ENCODE measurements at places on chromosomes 2 and 18.

DNA sequence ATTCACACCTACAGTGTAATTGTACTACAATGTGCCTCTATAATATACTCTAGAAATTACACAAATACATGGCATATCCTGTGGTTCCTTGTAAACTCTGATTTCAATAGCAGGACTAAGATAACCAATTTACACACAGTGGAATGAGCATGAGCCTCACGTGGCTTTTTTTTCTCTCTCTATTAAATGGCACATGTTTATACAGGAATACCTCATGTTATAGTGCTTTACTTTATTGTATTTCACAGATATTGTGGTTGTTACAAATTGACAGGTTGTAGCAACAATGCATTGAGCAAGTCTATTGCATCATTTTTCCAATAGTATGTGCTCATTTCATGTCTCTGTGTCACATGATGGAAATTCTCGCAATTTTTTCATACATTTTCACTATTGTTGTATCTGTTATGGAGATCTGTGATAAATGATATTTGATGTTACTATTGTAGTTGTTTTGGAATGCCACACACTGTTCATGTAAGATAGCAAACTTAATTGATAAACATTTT, 260.0 kb downstream of the FSIP2 start:
- H3K4me1 ChIP-seq: no peaks in the 10 kb centered on the region
- H3K27ac ChIP-seq: no peak overlapping the region
- no peak for DNase-seq
- no peaks in the 10 kb centered on the region for H3K27me3 ChIP-seq

GRCh38 chr18:47404845-47405244, 153.4 kb upstream of the SKOR2 start:
- H3K4me3 ChIP-seq: no peak overlapping the region
- no peak for DNase-seq
- no peak overlapping the region for H3K27ac ChIP-seq

- no peaks in the 10 kb centered on the region for H3K4me1 ChIP-seq
- no peak overlapping the region for H3K27ac ChIP-seq
- H3K27me3 ChIP-seq: no peaks in the 10 kb centered on the region
- no peaks in the 10 kb centered on the region for H3K36me3 ChIP-seq
- no peak for DNase-seq
Observed at GRCh38 chr2:156687715-156688114, 251.5 kb downstream of the GPD2 start.

GRCh38 chr2:219495531-219496122, 3.1 kb upstream of the GMPPA start:
- peaks cover 21% of the 10 kb centered on the region for H3K4me1 ChIP-seq
- H3K4me3 ChIP-seq: no peak overlapping the region
- peaks cover 17% of the 10 kb centered on the region for H3K36me3 ChIP-seq
- no peak for DNase-seq
- H3K27me3 ChIP-seq: no peaks in the 10 kb centered on the region

DNA sequence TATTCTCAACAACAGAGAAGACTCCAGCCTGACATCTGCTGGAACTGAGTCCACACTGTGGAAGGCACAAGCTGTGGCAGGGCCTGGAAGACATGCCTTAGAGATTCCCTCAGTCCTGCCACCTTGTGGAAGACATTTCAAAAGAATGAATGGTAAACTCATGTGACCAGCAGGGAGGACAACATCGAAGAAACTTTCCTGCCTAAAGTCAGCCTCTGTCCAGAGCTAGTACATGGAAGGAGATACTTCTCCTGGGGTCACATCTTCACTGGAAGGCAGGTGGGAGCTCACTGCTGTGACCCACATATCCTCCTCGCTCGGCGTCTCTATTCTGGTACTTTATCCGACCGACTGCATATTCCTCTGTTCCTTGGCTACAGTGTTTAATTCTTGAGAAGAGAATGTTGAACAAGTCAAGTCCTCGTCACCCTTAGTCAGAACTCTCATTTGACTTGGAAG, 59.5 kb downstream of the PUM2 start:
- no peak overlapping the region for H3K27ac ChIP-seq
- H3K4me3 ChIP-seq: no peak overlapping the region
- H3K36me3 ChIP-seq: peaks cover 3% of the 10 kb centered on the region
- H3K4me1 ChIP-seq: no peaks in the 10 kb centered on the region

All from thoracic aorta (tissue), 2 donors.